GM12891 (cell line): ENCODE measurements at places on chromosomes 1 and 21.

DNA sequence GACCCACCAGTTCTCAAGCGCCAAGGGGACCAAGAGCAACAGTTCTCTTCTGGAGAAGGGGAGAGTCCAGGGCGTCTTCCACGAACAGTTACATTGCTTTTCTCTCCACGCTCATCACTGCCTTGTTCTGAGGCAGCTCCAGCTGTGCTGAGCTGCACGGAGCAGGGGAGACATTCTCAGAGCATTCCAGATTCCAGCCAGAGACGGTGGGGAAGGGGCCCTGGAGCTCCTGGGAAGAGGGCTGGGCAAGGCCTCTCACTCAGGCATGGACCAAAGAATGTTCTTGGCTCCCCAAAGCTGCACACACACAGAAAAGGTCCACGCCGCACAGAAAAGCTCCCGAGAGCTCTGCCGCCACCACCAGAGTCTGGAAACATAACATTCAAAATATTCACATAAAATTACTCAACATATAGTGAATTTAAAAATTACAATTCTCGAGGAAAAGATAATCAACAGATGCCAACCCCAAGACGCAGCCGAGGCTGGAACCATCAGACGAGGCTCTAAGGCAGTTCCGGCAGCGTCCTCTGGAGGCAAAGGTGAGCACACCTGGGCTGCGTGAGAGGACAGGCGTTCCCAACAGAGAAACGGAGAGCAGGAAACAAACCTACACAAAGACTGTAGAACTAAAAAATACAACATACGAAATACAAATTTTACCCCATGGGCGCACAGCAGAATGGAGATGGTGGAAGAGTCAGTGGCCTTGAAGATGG, 40.5 kb downstream of the UBE2G2 start:
- peak; percentile 66 for DNase-seq

GRCh38 chr1:23446661-23447310, 22.2 kb upstream of the TCEA3 start:
- no peak for DNase-seq

- no peak for DNase-seq
These were observed 31.6 kb downstream of the TEX35 start for GRCh38 chr1:178544531-178544930.

DNA sequence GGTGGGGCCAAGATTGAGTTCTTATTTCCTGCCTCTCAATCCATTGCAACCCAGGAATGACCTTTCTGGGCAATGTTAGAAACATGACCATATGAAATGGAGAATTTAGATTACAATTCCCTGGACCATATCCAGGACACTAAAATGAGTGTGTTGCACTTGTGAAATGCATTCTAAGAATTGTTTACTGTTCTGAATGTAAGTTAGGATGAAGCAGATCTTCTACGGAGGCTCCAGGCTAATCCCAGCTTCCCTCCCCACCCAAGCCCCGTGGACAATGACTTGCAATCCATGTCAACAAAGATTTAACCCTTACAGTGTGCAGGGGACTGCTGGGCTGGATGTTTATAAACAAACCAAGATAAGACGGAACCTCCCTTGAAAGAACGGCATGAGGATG, 31.7 kb upstream of the HAO2 start:
- no peak for DNase-seq

DNA sequence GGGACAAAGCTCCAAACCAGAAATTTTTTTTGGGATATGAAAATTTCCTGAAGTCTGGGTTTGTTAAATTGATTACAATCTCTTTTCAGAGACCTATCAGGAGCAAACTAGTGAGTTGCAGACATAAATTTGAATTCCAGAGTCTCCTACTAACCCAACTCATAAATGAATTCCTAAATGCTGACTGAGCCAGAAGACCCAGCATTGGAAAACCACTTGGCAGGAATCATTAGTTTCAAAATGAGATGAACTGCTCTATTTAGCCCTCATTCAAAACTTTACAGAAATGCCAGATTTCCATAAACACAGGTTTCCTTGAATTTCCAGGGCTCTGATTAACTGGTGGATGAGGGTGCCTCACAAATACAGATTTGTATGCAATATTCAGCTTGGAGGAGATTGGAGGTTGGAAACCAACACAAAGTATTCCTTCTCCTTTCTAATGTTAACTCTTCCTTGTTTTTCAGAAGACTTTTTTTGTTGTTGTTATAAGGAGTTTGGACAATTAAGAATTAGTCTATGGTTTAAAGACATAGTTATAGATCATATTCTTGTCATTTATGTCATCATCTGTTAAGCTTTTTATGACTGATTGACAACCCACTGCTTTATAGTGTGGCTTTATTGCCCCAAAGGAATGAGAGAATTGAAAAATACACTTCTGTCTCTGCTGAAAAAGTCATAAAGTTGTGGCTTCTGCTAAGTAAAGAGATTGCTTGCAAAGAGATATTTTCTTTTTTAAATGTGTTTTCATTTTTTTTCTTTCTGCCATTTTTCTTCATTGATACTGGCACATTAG, 222.8 kb downstream of the HLX start:
- no peak for DNase-seq

DNA sequence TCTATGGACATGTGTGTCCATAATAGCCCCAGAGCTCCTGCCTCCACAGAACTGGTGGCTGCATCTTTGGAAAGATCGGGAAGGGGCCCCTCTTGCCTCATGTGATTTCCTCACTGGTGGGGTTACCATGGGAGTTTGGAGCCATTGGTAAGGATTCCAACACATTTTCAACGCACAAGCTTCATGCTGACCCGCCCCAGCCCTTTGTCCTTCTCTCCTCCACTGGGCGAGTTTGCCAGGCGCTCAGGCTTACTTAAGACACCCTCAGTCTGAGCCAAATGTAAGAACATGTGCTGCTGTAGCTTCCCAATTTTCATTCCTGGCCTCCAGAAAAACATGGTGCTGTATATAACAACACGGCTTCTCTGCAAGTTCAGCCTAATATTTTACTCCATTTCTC, 72.4 kb downstream of the ATP5PO start:
- no peak for DNase-seq

- no peak for DNase-seq
These were observed 18.4 kb downstream of the OLIG1 start for GRCh38 chr21:33088384-33088783.
